ENCODE measurements at places on chromosomes 7 and 10.

GRCh38 chr7:140983802-140984201, 30.9 kb downstream of the MRPS33 start:
- DNase-seq: no peak

GRCh38 chr7:30364773-30365172, 80.4 kb downstream of the ZNRF2 start:
- DNase-seq: no peak

DNA sequence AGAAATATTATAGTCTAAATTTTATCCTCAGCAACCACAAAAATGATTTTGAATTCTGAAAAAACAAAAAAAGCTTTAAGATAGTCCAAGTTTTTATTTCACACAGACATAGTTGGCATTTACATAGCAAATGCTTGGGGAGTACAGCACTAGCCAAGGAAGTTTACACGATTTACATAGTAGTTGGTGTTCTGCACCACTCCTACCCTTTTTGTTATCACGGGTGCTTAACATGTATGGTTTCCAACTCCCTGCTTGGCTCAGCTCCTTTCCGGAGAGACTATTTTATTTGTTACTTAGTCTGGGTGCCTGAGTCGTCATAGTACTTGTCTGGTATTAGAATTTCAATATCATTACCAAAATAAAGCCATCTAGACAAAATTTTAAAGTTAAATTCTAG, 8.8 kb upstream of the GHRHR start:
- no peak for DNase-seq

- DNase-seq: no peak
Observed at GRCh38 chr10:33273295-33274002, 61.0 kb downstream of the NRP1 start.

DNA sequence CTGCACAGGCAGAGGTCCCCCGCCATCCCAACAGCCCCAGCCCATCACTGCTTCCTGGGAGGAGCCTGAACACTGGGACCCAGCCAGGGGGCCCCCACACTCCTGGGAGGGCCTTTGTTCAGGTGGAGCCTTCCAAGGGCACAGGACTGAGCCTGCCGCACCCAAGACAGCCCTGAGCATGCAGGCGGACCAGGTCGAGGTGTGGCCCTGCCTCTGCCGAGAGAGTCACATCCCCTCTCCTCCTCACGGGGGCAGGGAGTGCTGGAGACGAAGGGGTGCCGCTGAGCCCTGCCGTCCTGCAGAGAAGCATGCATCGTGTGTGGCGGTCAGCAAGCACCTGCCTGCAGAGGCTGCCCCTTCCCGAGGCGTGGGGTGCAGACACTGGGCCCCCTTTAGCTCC, 7.3 kb upstream of the MAFK start:
- DNase-seq: no peak

GRCh38 chr7:47373871-47374451, 207.9 kb downstream of the TNS3 start:
- DNase-seq: no peak

DNA sequence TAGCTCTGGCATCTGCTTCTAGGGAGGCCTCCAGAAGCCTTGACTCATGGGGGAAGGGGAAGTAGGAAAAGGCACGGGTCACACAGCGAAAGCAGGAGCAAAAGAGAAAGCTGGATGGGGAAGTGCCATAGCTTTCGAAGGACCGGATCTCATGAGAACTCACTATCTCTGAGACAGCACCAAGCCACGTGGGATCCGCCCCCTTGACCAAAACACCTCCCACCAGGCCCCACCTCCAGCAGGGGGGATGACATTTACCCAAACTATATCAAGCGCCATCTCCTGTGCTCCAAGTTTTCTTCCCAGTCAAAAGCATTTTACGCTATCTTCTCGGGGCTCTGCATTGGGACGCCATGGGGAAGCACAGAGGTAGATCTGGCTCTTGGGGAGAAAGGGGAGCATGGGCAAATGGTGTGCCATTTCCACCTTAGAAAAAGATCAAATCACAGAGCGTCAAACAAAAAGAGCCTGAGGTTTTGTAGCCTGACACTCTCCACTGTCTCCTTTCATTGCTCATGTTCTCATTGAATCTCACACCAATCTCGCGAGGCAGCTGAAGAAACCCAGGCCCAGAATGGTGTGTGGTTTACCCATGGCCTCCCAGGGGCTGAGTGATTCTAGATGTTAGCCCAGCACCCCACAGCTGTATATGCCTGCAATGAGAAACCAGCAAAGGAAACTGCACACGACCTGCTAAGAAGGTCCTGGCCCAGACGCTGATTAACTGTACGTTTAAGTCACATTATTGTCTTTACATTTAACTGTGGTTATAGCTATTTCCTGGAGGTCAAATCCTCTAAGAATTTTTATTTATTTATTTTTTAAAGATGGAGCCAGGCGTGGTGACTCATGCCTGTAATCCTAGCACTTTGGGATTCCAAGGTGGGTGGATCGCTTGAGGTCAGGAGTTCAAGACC, 8.1 kb upstream of the OLAH start:
- DNase-seq: no peak

DNA sequence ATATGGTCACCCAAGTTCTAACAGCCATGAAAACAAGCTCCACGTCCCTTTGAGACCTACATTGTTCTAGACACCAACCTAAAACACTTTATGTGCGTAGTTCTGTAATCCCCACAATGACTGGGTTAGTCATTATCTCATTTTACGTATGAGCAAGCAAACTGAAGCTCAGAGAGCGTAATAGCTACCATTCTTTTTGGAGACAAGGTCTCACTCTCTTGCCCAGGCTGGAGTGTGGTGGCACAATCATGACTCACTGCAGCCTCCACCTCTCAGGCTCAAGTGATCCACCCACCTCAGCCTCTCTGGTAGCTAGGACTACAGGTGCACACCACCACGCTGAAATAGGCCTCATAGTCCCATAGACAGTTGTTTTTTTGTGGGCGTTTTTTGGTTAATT, 10.5 kb downstream of the DAGLB start:
- peak; percentile 55 for DNase-seq

DNA sequence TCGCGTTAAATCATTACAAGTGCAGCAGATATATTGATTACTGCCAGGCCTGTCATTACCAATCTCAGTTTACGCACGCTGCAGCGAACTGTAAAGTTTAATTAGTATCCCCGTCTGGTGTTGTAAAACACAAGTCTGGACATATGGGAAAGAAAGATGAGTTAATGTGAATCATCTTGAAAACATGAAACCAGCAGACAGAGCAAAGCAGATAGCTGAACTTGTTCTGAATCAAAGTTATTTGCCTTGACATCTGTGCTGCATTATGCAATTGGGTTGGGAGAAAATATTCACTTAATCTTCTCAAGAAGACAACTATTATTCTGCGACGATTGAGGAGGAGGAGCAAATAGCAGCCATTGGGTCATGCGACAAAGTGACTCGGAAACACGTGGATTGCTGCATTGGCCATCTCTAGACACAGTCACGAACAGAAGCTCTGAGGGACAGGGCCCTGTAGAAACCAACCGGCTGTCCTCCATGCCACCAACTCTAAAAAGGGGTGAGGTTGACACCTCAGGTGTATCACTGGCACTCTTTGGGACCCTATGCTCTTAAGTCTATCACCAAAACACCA, 156.3 kb upstream of the C7orf33 start:
- no peak for DNase-seq

- no peak for DNase-seq
Observed at GRCh38 chr7:137943132-137943551, 58.7 kb downstream of the CREB3L2 start.

- DNase-seq: no peak
Observed at GRCh38 chr7:25148772-25149575, 23.9 kb upstream of the CYCS start.

GRCh38 chr7:114785496-114785895, 136.4 kb upstream of the MDFIC start:
- no peak for DNase-seq

DNA sequence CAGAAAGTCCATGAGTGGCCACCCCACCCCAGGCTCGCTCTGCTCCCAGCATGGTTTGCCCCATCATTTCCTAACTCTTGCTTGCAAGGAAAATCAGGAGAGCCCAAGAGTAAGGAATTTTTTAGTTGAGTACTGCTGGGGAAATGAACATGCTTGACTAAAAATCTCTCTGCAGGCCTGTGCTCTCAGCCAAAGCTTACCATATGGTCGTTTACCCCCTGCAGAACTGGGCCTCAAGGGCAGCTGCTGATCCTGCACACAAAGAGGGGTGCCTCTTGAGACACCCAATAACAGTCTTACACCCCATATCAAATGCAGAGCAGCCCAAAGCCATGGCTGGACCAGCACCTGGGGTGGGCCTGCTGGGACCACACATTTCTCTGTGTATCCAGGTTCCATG, 183.2 kb downstream of the CXCL12 start:
- no peak for DNase-seq

DNA sequence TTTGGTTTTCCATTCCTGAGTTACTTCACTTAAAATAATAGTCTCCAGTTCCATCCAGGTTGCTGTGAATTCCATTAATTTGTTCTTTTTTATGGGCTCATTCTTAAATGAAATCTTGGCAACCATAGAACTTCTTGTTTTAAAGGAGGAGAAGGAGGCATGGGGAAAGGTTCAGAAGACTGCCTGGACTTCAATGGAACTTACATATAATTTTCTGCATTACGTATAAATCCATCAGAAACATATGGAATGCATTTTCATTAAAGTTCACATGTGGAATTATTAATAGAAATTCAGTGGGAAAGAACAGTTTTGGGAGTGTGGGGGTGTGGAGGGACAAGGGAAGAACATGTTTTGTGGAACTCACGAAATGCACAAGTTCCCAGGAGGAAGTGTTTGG, 176.6 kb upstream of the PRKCQ start:
- no peak for DNase-seq

Measured in stimulated activated CD4-positive, alpha-beta T cell treated with anti-CD3 and anti-CD28 coated beads, Interleukin-1b, Interleukin-23, amount 100 ng/mL, for 48 hours (primary cell).